ENCODE measurements at places on chromosomes 5 and 9.

DNA sequence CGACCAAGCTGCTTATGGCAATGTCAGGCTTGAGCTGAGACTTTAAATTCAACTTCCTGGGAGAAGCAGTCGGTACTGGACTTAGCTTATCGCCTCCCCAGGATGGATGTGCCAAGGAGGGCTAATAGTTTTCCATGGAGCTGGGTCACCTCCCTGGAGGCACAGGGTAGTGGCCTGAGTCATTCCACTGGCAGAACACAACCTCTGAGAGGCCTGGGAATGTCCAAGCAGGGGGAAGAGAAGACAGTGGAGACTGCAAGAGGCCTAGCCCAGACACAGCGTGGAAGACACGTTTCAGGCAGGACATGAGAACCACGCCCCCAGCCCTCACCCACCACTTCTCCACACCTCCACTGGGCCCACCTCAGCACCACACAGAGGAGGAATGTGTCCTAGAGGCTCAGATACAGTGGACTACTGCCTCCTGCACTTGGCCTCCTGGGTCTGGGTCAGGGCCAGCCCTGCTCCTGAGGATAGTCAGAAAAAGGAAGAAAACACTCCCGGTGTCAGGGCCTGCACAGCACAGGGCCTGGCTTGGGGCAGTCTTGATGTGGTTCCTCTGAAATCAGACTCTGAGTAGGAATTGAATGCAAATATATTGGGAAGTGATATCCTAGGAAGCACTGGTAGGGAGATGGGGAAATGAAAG is 171.8 kb downstream of the FSTL4 start:
- DNase-seq = no peak

GRCh38 chr5:59813761-59814536 is 79.6 kb downstream of the PDE4D start:
- peak; percentile 54 for DNase-seq

DNA sequence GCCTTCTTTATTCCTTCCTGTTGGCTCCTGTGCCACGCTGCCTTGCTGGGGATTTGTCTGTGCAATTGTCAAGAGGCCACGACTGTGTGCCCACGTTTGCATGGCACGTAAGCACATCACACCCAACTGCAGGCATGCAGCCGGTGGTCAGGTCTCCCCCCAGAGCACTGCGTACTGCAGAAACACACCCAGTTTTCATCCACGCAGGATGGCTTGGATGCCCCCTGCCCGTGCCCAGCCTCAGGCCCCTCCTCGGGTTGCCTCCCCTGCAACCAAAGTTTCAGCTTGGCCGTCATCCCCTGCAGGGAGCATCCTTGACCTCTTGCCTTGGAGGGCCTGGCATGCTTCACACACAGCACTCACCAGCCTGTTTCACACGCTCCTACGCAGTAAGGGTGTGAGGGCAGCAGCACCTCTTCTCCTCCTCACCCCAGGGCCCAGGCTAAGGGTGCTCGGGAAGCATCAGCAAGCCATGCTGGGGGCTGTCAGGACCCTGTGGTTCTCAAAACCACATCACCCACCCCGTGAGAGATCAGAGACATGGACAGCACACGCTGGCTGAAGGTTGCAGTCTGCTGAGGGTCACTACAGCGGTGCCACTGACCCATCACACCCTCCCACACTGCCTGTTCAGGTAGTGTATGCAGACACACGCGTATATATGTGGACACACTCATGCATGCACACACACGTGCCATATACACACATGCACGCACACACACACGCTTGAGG is 3.1 kb downstream of the MRPL36 start:
- no peak for DNase-seq

DNA sequence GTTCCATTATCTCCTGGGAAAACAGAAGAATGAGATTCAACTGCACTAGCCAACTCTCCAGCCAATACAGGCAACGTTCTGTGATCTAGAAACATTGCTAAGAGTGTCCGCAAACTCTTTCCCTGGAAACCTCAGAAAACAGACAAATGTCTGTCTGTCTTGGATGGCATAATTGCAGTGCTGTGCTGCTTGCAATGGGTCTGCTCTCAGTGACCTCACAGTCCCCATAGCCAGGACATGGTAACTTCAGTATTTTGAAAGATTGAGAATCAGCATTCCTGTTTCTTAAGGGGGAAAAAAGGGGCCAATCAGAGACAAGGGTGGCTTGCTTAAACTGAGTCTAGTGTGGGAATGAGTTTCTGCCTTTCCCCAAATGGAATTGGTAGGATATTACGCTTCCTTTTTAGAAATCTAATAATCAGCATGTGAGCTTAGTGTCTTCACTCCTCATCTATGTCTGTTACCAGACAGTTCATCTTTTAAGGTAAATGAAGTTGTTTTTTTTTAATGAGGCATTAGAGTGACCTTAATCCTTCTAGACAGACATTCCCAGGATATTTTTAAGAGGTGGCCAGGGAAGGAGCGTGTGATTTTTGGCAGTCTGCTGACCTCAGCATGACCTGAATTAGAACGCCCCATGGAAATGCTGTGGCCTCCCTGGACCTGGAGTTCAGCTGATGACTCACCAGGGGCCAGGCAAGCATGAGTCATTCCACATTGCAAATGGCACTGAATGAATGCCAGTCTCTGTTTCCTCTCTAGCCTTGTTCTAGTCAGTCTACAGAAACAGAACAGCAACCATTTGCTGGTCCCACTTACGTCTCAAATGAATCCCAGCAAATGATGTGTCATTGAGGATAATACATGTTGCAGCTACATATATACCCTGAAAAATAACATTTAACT is 210.2 kb upstream of the ACTBL2 start:
- peak; percentile 98 for DNase-seq

- no peak for DNase-seq
Measured at GRCh38 chr9:35661756-35662350, 3.1 kb downstream of the ARHGEF39 start.

- no peak for DNase-seq
Measured at GRCh38 chr5:21164425-21164824, 1176.4 kb upstream of the CDH18 start.

- no peak for DNase-seq
Measured at GRCh38 chr9:98973576-98973975, 29.9 kb downstream of the COL15A1 start.

DNA sequence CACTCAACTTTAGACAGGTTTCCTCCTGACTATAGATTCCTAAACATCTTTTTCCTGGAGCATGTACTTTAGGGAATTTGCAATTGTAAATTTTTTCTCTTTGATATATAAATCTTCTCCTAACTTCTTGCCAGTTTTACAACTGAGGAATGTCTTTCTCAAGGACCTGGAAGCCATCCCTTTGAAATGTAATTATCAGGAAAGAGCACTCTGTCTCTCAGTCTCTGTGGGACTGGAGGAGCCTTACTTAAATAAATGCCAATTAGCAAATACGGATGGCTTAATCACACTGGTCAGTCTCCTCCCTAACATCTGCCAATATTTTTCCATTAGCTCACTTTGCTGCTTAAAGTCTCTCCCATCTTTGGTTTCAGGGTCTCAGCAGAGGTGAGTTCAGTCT is 344.3 kb upstream of the ARRDC3 start:
- no peak for DNase-seq

DNA sequence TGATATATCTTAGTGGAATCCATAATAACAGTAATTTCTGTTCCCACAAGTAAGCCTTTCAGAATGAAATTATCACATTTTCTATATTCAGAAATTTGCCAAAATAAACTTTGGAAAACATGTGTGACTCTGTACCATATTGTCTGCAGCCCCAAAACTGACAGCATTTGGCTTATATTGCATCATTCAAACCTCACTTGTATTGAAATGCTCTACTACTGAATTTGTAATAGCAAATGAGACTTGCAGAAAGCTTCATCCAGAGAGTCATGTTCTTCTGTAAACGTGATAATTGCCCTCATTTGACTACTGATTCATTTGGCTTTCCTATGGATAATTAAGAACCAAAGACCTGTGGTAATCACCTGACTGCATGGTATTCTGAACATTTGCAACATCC is 1249.5 kb upstream of the CDH18 start:
- no peak for DNase-seq

GRCh38 chr5:179137016-179137642 is 77.0 kb downstream of the ZNF354C start:
- no peak for DNase-seq

DNA sequence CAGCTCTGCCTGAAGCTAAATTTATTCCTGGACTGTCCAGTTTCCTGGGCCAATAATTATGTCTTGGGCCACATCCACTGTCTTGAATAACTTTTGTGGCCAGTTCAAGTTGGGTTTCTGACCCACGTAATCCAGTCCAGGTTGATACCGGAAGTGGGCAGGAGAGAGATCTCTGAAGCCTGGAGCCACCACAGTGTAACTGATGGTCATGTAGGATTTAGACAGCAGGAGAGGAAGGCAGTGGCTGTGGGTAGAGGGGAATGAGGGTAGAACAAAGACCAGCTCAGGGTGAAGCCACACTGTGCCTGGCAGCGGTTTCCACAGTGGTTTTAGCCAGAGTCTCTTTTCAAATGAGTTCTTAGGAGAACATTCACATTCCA is 30.2 kb downstream of the SH3PXD2B start:
- no peak for DNase-seq

GRCh38 chr9:105119156-105119555 is 125.3 kb upstream of the SLC44A1 start:
- DNase-seq = no peak

GRCh38 chr9:7935681-7936080 is 136.1 kb upstream of the DMAC1 start:
- DNase-seq = no peak

GRCh38 chr5:15943487-15943886 is 236.1 kb downstream of the MARCHF11 start:
- no peak for DNase-seq

DNA sequence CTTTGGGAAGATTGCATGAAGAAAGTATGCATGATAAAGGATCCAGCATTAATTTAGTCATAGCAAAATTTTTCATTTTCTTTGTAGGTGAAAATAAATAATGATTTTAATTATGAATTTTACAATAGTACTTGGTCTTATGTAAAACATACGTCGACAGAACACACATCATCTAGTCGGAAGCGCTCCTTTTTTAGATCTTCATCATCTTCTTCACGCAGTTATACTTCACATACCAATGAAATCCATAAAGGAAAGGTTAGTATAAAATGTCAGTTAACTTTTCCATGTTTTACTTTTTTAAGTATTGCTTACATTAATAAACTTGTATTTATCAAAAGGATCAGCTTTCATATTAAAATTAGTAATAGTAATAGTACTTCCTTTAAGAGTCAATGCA is 35.8 kb downstream of the C7 start:
- DNase-seq = no peak

- no peak for DNase-seq
Measured at GRCh38 chr5:81630684-81631083, 120.2 kb downstream of the SSBP2 start.

DNA sequence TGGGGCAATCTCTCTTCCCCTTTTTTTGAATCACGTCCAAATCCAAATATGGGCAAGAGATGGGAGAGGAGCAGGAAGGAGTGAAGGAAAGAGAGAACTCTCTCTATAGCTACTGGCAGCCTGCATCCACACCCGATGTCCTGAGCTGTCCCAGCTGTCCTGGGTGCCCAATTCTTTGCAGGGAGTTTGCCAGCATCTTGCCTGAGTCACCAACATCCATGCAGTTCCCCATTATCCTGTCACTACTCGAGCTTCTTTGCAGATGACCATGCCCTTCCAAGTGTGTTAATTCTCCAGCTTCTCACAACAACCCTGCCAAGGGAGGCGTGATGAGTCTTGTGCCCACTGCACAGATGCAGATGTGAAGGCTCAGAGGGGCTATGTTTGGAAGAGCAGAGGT is 127.1 kb downstream of the NSG2 start:
- no peak for DNase-seq

- DNase-seq = no peak
Measured at GRCh38 chr9:14924230-14925219, 14.3 kb upstream of the FREM1 start.

GRCh38 chr5:88677943-88678769 is 204.8 kb downstream of the MEF2C start:
- DNase-seq = no peak

GRCh38 chr5:100838048-100838473 is 65.0 kb downstream of the ST8SIA4 start:
- DNase-seq = no peak

GRCh38 chr5:111691914-111692313 is 65.1 kb downstream of the NREP start:
- no peak for DNase-seq

GRCh38 chr5:129902816-129903215 is 1.4 kb upstream of the CHSY3 start:
- DNase-seq = no peak

DNA sequence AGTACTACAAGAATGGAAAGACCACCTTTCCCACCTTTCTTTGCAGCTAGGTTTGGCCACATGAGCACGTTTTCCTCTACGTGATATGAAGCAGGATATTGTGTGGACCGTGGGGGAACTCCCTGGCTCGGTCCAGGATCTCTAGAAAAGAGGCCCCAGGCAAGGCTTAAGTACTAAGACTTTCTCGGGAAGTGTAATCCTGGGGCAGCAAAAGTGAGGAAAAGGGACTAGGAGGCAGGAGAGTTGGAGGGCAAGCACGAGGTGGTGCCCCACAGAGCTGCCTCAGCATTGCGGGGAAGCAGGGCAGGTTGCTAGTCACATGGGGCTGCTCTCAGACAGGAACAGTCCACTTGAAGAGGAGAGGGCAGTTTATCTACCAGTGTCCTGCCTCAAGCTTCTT is 235.1 kb downstream of the GADD45G start:
- DNase-seq = no peak

- no peak for DNase-seq
Measured at GRCh38 chr5:90223756-90224155, 185.8 kb downstream of the CETN3 start.

- no peak for DNase-seq
Measured at GRCh38 chr5:67686746-67687145, 490.1 kb upstream of the CD180 start.

DNA sequence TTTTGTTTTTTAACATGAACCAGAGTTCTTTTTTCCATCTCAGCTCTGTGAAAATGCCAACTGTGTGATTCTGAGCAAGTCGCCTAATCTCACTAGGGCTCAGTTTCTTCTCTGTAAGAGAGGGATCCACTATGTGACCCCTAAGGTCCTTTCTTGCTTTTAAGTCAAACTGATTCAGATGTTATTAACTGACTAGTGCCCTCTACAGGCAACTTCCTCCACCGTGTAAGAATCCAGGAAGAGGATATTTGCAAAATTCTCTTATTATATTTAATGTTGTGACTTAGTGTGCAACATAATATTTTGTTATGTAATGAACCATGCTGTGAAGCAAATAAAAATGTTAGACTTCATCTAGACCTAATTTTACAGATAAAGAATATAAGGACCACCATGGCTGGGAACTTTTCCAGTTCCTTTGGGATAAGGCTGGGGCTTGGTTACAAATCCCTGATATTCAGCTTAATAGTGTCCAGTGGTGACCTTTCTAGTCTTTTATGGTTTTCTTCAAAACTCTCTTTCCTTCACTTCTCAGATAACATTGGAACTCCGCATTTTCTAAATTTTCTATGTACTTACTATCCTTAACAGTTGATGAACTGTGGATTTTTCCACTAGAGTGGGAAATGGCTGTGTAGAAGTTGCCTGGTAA is 244.7 kb downstream of the PIK3R1 start:
- peak; percentile 55 for DNase-seq

- DNase-seq = no peak
Measured at GRCh38 chr5:148403344-148403743, 19.6 kb downstream of the FBXO38 start.
